Suprapubic skin (tissue), 4 donors: ENCODE measurements at places on chromosomes 16 and 17. TPM values are rescaled to one million over a fixed set of nuclear protein-coding genes. Genes with fewer than 3 reads are reported as not detected.
A peak's percentile ranks its signal among the peaks of the same experiment; 100 is the strongest.

Gene C16orf96
- total RNA-seq, result 0.34 TPM

Gene TP53TG3B
- total RNA-seq, result not detected

GRCh38 chr17:64564098-64564497 is 57.3 kb downstream of the CEP95 start:
- H3K4me3 ChIP-seq, result no peak overlapping the region
- H3K4me1 ChIP-seq, result peaks cover 11% of the 10 kb centered on the region
- no peak for DNase-seq
- peaks cover 50% of the 10 kb centered on the region for H3K36me3 ChIP-seq
- no peaks in the 10 kb centered on the region for H3K27me3 ChIP-seq
- H3K27ac ChIP-seq, result no peak overlapping the region

Gene EVI2B
- total RNA-seq, result 3.2 TPM

DNA sequence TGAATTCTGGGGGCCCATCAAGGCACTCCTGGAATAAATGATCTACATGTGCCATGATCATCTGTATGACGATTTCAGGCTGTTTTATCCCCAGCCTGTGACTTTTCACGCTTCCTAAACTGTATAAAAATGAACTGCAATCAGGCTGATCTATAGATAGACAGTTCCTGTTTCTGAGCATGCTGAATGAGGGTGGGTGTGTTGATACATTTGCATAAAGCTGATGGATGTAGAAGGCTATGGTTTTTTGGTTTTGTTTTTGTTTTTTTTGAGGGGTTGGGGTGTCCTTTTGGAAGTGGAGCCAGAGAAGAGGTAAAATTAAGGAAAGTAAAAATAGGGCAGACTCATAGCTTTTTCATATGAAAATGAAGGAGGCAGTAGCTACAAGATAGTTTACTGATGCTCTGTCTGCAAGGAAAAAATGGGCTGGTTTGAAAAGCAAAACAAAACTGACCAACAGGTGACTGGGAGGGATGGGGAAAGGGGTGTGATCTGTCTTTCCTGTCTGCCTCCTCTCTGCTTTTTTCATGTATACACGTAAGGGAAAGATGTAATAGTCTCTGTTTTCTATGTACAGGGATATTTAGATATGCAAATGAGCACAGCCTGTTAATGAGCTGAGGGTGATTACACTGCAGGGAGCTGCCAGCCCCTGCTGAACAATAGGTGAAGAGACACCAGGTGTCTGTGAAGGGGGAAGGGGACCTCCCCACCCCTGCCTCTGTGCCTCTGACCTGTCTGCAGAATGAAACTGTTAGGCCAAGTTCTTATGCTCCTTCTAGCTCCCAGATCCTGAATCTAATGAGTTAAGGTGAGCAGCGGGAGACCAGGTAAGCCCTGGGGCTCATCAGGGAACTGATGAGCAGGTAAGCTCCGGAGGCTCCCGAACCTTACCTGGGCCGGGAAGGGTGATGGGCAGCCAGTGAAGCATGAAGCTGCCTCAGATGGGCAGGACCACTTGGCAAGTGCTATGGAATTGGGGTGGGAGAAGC is 46.6 kb upstream of the LYRM9 start:
- H3K4me3 ChIP-seq, result no peak overlapping the region
- H3K4me1 ChIP-seq, result no peaks in the 10 kb centered on the region
- H3K27ac ChIP-seq, result no peak overlapping the region
- peaks cover 4% of the 10 kb centered on the region for H3K27me3 ChIP-seq
- DNase-seq, result no peak
- no peaks in the 10 kb centered on the region for H3K36me3 ChIP-seq

DNA sequence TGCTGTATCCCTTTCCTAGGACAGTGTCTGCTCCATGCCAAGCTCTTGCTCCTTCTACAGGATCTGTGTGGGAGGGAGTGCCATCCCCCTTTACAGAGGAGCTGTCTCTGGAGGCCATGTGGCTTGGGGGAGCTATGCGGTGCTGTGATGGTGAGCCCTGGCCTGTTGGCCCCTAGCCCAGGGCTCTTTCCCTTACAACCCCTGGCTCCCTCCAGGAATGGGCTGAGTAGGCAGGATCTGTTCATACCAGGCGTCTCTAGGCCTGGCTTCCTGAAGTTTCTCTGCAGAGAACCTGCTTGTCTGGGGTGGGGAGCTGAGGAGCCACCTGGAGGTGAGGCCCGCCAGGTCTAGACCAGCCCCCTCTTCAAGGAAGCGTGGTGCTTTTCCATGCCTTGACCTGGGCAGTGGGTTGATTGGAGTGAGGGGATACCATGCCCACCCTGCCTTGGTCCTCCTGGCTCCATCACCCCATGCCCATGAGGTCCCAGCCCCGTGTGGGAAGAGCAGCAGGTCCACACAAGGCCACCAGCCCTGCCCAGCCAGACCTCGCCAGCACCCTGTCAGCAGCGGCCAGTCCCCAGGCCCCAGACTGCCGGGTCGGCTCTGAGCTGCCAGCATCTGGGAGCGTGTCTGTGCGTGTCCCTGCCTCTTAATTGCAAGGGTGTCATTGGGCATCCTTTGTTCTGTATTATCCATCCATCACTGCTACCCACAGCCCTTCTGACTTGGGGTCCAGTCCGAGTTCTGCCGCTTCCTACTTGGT is 14.7 kb downstream of the LLGL2 start:
- H3K36me3 ChIP-seq, result no peaks in the 10 kb centered on the region
- no peaks in the 10 kb centered on the region for H3K27me3 ChIP-seq
- H3K4me3 ChIP-seq, result no peak overlapping the region
- H3K27ac ChIP-seq, result no peak overlapping the region
- no peak for DNase-seq
- H3K4me1 ChIP-seq, result peaks cover 9% of the 10 kb centered on the region

Gene ELMO3
- total RNA-seq, result 56.4 TPM

GRCh38 chr16:5215901-5216300 is 118.3 kb upstream of the EEF2KMT start:
- no peak for DNase-seq
- no peak overlapping the region for H3K27ac ChIP-seq
- no peaks in the 10 kb centered on the region for H3K4me1 ChIP-seq
- peaks cover 19% of the 10 kb centered on the region for H3K27me3 ChIP-seq
- H3K4me3 ChIP-seq, result no peak overlapping the region

DNA sequence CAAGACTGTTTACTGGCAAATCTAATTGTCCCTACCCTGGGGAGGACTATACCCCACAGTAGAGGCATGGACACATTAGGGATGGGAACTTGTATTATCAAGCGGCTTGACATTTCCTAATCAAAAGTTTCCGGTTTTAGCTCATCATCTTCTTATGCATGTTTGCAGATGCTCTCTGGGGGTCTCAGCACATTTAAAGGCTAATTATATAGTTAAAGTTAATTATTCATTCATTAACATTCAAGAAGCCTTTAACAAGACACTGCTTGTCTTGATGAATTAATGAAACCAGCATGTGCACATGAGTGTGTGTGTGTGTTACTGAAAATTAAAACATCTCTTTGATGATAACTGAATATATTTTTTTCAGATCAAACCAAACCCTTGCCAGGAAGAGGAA is 377.1 kb downstream of the GRIN2A start:
- DNase-seq, result no peak
- no peaks in the 10 kb centered on the region for H3K27me3 ChIP-seq
- no peaks in the 10 kb centered on the region for H3K36me3 ChIP-seq
- no peaks in the 10 kb centered on the region for H3K4me1 ChIP-seq
- H3K27ac ChIP-seq, result no peak overlapping the region

- peak within 1 kb of the TSS; percentile 85 for H3K4me3 ChIP-seq
- peaks cover 62% of the 10 kb centered on the region for H3K36me3 ChIP-seq
- peak within 1 kb of the TSS; percentile 77 for H3K27ac ChIP-seq
- DNase-seq, result no peak
- no peaks in the 10 kb centered on the region for H3K27me3 ChIP-seq
These were observed at the start of the genes GPS1 and RFNG for GRCh38 chr17:82051776-82052637. Gene GPS1 (plus strand): TSS chr17:82051898. CDS start chr17:82051932, 34 bp downstream. Gene RFNG (minus strand): TSS chr17:82051811. CDS start chr17:82051766, 45 bp downstream.

DNA sequence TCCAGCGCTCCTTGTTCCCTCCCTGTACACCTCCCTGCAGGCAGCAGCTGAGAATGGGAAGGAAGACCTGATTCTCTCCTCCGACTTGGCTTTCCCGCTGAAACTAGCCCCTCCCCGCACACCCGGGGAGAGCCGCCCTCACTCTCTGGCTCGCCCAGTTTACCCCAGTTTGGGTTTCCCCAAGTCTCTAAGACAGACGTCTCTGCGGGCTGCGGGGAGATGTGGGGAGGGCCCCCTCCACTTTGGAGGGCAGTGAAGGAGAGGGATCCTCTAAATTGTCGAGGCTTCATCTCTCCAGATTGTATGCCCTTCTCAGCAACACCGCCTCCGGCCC is 797 bp downstream of the GRB7 start:
- H3K36me3 ChIP-seq, result peaks cover 4% of the 10 kb centered on the region
- H3K27me3 ChIP-seq, result peaks cover 49% of the 10 kb centered on the region
- peak overlapping the region; percentile 56 for H3K4me3 ChIP-seq
- peaks cover 48% of the 10 kb centered on the region for H3K4me1 ChIP-seq

DNA sequence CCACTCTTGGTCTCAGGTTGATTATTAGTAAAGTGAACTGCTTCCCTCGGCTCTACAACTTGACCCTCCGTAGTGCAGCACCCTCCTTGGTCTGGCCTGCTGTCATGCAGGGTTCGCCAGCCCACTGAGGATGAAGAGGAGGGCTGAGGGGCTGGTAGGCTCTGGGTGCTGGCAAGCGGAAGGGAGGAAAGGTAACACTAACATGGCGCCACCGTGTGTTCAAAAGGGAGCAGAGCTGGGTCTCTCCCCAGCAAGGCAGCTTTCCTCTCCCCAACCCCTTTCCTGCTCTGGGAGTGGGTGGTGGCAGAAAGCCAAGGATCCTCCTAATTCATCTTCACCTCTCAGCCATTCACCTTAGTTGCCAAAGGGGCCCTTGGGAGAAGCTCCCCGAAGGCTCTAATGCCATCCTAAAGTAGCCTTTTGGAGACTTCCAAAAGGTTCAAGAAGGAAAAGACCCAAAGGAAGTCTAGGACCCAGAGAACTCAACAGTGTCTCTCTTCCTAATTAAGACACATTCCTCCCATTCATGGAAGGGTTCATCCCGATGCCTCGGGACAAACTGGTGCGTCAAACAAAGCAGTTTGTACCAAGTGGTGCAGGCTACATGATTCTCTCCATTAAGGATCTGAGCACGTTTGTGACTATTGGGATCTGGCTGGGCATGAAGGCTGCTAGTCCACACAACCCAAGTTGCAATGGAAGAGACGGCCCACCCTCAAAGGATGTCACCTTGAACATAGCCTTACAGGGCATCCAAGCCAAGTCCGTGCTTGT is 90.8 kb upstream of the TOB1 start:
- DNase-seq, result peak; percentile 82
- H3K27ac ChIP-seq, result no peak overlapping the region
- H3K4me3 ChIP-seq, result no peak overlapping the region
- peaks cover 46% of the 10 kb centered on the region for H3K4me1 ChIP-seq

- peak overlapping the region; percentile 98 for H3K4me3 ChIP-seq
- peaks cover 71% of the 10 kb centered on the region for H3K4me1 ChIP-seq
- peak overlapping the region; percentile 100 for H3K27ac ChIP-seq
- no peaks in the 10 kb centered on the region for H3K36me3 ChIP-seq
These were observed 887 bp downstream of the ZBTB4 start for GRCh38 chr17:7478276-7479212.

DNA sequence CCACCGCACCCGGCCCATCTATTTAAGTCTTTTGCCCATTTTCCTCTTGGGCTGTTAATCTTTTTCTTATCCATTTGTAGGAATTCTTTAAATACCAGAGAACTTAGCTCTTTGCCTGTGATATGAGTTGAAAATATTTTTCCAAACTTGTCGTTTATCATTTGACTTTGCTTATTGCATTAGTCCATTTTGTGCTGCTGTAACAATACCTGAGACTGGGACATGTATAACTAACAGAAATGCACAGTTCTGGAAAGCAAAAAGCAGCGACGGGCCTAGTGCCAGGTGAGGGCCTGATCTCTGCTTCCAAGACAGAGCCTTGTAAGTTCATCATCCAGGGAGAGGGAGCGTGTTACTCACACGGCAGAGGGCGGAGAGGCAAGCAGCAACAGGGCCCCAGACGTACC is 25.6 kb upstream of the BHLHA9 start:
- H3K4me1 ChIP-seq, result no peaks in the 10 kb centered on the region
- no peak overlapping the region for H3K4me3 ChIP-seq
- DNase-seq, result no peak
- no peaks in the 10 kb centered on the region for H3K27me3 ChIP-seq
- no peak overlapping the region for H3K27ac ChIP-seq

Gene P2RX5
- total RNA-seq, result not detected

Gene CHRNE
- total RNA-seq, result 6.0 TPM

Gene CEP295NL
- total RNA-seq, result 11.1 TPM

GRCh38 chr16:52496051-52496876 is 50.7 kb downstream of the TOX3 start:
- DNase-seq, result no peak
- no peaks in the 10 kb centered on the region for H3K27me3 ChIP-seq
- H3K4me1 ChIP-seq, result peaks cover 10% of the 10 kb centered on the region
- no peak overlapping the region for H3K27ac ChIP-seq
